Activated CD8-positive, alpha-beta T cell treated with anti-CD3 and anti-CD28 coated beads, Interleukin-2, amount 10 ng/mL, durations not matched to agents 7 days and 5 days (primary cell): ENCODE measurements at places on chromosomes 1 and 21. TPM values are rescaled to one million over a fixed set of nuclear protein-coding genes. Genes with fewer than 3 reads are reported as not detected.

The SLFNL1 gene
- 0.40 TPM for total RNA-seq

The FNDC10 gene
- total RNA-seq: 9.3 TPM

The SEMA4A gene
- 17.8 TPM for total RNA-seq

The C1orf141 gene
- not detected for total RNA-seq

The TLCD4 gene
- not detected for total RNA-seq

The ADAM30 gene
- not detected for total RNA-seq

The STUM gene
- total RNA-seq: not detected
